ENCODE measurements at places on chromosomes 13 and 19.

- DNase-seq: peak; percentile 66
Measured at GRCh38 chr19:35138305-35138892, at the start of gene FXYD1. TSS of gene FXYD1 (plus strand) at chr19:35138824. CDS start at chr19:35140080, 1,256 bp downstream.

GRCh38 chr19:56969759-56970178, 129.2 kb upstream of the PEG3 start:
- peak; percentile 83 for DNase-seq

DNA sequence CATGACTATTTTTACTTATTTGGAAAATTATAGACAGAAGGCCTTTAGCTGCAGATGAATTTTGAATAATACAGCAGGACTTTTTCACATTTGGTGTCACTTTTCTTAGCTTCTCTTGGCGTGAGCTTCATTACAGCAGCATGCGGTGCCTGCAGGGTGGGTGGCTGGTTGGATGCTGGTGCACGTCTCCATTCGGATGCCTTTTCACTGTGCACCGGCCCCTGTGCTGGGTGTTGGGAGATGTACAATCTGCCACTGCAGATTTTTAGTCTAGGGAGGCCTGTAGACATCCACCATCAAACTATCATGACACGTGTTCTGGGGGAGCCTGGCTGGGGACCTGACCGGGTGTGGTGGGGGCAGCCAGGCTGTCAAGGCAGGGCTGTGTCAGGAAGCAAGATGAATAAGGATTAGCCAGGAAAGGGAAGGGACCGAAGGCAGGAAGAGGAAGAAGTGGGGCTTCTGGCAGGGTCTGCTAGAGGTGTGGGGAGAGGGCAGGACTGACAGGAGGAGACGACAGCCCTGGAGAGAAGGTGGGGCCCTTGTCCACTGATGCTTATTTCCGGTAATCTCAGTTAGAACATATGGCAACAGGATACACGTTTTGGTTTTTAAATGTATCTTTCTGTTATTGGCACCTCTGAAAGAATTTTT, 88.8 kb downstream of the ARHGEF7 start:
- DNase-seq: no peak

GRCh38 chr19:57803594-57804325, 11.0 kb downstream of the ZNF552 start:
- DNase-seq: peak; percentile 59

DNA sequence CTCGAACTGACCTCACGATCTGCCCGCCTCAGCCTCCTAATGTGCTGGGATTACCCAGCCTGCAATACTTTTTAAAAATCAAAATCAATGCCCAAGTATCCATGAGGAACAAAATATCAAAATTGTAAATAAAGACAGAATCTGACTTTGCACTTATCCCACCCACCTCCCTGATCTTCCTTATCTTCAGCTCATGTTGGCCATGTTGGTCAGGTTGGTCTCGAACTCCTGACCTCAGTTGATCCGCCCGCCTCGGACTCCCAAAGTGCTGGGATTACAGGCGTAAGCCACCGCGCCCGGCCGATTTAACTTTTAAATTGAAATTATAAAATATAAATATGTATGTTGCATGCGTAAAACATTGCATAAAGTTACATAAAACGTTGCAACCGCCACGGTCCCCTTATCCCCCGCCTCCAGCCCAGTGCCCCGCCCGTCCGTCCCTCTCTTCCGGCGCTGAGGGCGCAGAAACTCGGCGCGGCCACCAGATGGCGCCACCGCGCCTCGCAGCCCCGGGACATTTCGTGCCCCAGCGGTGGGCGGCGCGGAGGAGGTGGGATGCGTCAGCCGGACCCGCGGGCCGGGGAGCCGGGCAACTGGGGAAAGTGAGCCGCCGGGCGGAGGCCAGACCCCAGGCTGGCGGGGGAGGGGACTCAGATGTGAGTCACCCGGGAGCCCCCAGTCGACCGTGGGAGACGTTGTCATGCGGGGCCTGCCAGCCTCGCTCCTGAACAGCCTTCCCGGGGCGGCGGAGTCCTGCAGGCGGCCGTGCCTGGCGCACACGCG, 1.5 kb upstream of the GADD45B start:
- DNase-seq: peak; percentile 96

- peak; percentile 34 for DNase-seq
Measured at GRCh38 chr13:79336966-79337365, 69.1 kb downstream of the RBM26 start.

GRCh38 chr13:68023838-68024581, 793.9 kb upstream of the PCDH9 start:
- no peak for DNase-seq

- no peak for DNase-seq
Measured at GRCh38 chr19:45163751-45164460, 3.1 kb upstream of the NKPD1 start.

All from kidney (tissue), 22 donors.